ENCODE measurements at places on chromosomes 12 and 14. TPM values are rescaled to one million over a fixed set of nuclear protein-coding genes. Genes with fewer than 3 reads are reported as not detected.

DNA sequence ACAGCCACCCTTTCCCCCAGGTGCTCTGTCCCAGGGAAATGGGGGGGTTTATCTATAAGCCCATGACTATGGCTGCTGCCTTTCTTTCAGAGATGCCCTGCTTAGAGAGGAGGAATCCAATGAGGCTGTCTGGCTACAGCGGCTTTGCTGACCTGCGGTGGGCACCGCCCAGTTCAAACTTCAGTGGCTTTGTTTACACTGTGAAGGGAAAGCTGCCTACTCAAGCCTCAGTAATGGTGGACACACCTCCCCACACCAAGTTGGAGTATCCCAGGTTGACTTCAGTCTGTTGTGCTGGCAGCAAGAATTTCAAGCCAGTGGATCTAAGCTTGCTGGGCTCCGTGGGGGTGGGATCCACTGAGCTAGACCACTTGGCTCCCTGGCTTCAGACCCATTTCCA is 869.2 kb downstream of the SLC6A15 start:
- no peak overlapping the region for H3K4me3 ChIP-seq
- peak; percentile 46 for DNase-seq
- no peaks in the 10 kb centered on the region for H3K27me3 ChIP-seq
- H3K36me3 ChIP-seq, result no peaks in the 10 kb centered on the region
- H3K27ac ChIP-seq, result no peak overlapping the region

- no peaks in the 10 kb centered on the region for H3K27me3 ChIP-seq
- no peak for DNase-seq
- no peak overlapping the region for H3K27ac ChIP-seq
Measured at GRCh38 chr12:2804393-2805142, 7.9 kb upstream of the ITFG2 start.

Gene SERPINA9
- total RNA-seq, result not detected

- H3K36me3 ChIP-seq, result no peaks in the 10 kb centered on the region
- no peak overlapping the region for H3K4me3 ChIP-seq
- H3K27ac ChIP-seq, result no peak overlapping the region
- peak; percentile 41 for DNase-seq
Measured at GRCh38 chr12:104358353-104359003, 54.9 kb downstream of the EID3 start.

Gene POTEM
- total RNA-seq, result not detected

Gene VRTN
- total RNA-seq, result not detected

- no peak overlapping the region for H3K27ac ChIP-seq
- H3K4me1 ChIP-seq, result no peaks in the 10 kb centered on the region
- no peak overlapping the region for H3K4me3 ChIP-seq
- DNase-seq, result no peak
Measured at GRCh38 chr12:78866518-78866917, 1.9 kb downstream of the SYT1 start.

Gene STX2
- total RNA-seq, result 12.4 TPM

Gene ATG101
- 67.7 TPM for total RNA-seq

DNA sequence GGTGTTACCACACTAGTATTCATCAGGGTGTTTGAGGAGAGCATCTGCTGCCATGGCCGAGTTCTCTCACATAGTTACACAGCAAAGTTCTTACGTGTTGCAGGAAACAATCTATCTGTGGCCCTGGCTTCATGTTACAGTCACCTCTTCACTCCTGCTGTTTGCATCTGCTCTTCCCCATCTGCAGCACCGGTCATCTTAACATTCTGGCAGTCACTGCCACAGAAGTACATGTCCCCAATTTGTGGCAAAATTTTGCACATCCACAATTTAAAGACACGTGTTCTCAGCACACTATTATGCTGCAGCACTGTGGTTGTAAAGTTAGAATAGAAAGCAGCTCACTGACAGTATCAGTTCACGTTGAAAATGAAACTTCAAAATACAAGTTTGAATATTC is 23.2 kb downstream of the MAPK1IP1L start:
- no peak for DNase-seq
- H3K36me3 ChIP-seq, result no peaks in the 10 kb centered on the region
- H3K27me3 ChIP-seq, result no peaks in the 10 kb centered on the region
- no peak overlapping the region for H3K27ac ChIP-seq
- no peak overlapping the region for H3K4me3 ChIP-seq

Gene NINJ2
- total RNA-seq, result 0.94 TPM

GRCh38 chr14:74211945-74212580 is 27.2 kb upstream of the VSX2 start:
- no peaks in the 10 kb centered on the region for H3K36me3 ChIP-seq
- H3K27me3 ChIP-seq, result peaks cover 18% of the 10 kb centered on the region
- no peak for DNase-seq
- peaks cover under 1% of the 10 kb centered on the region for H3K4me1 ChIP-seq
- no peak overlapping the region for H3K27ac ChIP-seq

Gene TMEM229B
- total RNA-seq, result 0.93 TPM
